Suppressor macrophage treated with lipopolysaccharide for 1 hour (primary cell): ENCODE measurements at places on chromosomes 2 and 18.

DNA sequence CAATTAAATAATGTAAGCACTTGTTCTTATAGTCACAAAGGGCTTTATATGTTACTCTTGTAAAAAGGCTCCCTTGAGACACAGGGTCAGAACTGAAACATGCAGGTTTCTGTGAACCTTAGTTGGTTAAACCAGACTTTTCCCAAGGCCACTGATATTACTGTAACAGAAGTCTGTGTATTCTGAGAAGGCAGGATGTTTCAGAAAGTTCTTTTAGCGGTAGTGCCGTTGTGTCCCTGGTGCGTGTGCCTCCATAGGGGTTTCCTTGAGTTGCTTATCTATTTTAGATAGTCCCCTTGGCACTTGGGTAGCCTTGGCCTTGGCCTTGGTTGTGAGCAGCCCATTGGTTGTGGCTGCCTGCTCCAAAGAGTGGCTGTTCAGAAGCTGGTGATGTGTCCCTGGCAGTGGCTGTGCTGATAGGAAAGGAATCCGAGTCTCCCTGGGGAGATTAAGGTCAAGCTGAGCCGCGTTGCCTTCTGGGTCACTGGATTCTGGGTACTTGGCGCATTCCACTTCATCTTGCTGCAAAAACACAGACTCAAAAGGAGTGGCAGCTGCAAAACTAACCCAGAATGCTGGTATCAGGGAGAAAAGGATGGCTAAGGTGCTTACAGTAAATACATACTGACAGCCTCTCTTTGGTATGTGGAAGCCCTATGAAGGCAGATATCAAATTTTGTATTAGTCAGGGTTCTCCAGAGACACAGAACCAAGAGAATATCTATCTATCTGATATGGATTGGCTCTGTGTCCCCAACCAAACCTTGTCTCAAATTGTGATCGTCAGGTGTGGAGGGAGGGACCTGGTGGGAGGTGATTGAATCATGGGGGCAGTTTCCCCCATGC is 69.7 kb downstream of the FHOD3 start:
- DNase-seq, result no peak

GRCh38 chr2:126856403-126856802 is 42.3 kb upstream of the TEX51 start:
- DNase-seq, result no peak

DNA sequence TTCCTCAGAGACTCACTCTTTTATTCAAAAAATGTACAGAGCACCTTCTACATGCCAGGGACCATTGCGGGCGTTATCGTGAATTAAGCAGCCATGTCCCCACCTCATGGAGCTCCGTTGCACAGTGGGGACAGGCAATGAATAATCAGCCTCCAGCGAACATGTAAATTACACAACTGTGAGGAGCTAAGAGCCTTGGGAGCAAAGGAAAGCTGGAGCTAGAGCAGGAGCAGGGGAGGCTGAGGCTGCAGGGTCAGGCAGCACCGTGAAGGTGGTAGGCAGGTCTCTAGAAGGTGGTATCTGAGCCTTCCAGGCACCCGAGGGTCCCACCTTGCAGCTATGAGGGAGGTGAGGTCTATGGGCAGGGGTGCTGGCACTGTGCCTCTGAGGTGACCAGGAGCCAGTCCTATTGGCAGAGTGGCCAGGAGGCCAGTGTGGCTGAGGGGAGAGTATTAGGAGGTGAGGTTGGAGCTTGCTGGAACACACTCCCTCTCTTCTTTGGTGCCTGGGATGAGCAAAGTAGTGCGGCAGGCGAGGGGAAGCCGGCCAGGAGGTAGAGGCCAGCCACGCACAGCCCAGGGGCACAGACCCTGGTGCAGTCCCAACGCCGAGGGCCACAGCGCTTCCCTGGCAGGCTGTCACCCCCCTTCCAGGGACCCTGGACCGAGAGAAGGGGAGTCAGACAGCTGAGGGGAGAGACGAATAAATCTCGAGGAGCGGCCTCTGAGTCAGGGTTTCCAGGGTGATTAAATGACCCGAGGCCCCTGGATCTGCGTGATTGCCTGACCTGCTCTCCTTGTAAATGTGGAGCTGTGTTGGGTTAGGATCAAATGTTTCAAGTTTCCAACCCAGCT is 167.3 kb downstream of the SEPTIN10 start:
- no peak for DNase-seq

GRCh38 chr2:201883606-201884369 is 77.5 kb downstream of the CDK15 start:
- DNase-seq, result no peak

- peak; percentile 92 for DNase-seq
Measured at GRCh38 chr2:37653805-37654378, 17.6 kb downstream of the CDC42EP3 start.

DNA sequence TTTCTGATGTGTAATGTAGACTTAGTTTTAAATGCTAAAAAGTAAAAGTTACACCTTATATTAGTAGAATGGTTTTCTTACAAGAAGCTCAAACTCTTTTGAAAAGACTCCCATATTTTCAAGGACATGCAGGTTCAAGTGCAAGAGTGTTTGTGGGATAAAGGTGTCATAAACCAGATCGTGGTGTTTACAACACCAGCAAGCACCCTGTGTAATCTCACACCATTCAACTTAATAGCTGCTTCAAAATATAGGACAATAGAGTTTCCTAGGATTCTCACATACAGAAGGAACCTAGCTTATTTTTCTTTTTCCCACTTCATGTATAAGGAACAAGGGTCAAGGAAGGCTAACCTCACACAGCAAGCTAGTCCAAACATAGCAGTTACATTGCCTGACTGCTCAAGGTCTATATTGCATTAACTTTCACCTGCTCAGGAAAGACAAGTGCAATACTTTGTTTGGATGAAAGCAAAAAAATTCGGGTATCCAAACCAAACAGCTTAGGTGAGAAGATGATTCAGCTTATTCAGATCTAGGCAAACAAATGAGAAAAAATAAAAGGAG is 172.3 kb downstream of the IKZF2 start:
- DNase-seq, result no peak
